ENCODE measurements at places on chromosomes 11 and 22. TPM values are rescaled to one million over a fixed set of nuclear protein-coding genes. Genes with fewer than 3 reads are reported as not detected.

FIBIN gene
- total RNA-seq, result 5.9 TPM

TRPC6 gene
- total RNA-seq, result 0.21 TPM

GNG3 gene
- total RNA-seq, result not detected

GRCh38 chr11:20046416-20046815 lies 113.9 kb downstream of the DBX1 start:
- DNase-seq, result no peak

All from psoas muscle (tissue), 8 donors.